ENCODE measurements at places on chromosomes 13 and 19.

GRCh38 chr13:87426742-87427141 is 244.4 kb upstream of the SLITRK5 start:
- no peak for DNase-seq

GRCh38 chr13:109454167-109454917 is 332.0 kb downstream of the IRS2 start:
- DNase-seq: no peak

DNA sequence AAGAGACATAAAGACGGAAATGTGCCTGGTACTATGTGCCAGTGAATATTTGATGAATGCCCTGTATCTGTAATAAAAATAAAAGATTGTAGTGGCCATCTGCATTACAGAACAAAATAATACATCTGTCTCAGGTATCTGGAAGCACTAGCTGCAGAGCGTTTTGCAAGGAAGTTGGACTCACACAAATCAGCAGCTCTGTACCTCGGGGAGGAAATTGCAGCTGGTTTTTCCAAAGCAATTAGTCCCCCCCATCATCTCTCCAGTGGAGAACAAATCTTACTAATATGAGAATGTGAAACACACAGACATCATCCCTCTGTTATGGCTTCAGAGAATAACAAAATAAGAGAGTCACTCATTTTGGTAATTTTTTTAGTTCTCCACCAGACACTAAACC is 245.3 kb downstream of the ITGBL1 start:
- DNase-seq: no peak

DNA sequence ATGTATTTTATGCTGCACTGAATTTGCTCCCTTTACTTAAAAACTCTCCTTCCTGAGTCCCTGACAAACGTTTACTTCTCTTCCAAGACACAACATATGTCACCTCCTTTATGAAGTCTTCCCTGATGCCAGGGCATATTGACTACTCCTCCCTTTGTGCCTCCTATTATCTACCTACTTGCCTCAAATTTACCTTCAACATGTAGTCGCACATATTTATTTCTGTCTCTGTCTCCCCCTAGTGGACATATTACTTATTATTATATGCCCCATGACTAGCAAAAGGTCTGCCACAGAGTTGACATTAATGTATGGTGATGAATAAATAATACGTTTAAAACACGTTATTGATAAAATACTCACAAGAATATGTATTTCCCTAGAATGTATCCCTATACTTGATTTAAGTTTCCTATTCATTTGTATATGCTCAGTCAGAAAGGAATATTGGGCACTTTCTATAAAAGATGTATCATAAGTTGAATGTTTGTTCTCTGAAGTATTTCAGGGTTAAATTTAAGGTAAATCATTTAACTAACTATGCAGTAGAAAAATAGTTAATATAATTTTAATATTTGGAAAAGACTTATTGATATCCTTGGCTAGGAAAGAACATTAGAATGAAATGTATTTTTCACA is 250.3 kb upstream of the ATXN8OS start:
- peak; percentile 26 for DNase-seq

DNA sequence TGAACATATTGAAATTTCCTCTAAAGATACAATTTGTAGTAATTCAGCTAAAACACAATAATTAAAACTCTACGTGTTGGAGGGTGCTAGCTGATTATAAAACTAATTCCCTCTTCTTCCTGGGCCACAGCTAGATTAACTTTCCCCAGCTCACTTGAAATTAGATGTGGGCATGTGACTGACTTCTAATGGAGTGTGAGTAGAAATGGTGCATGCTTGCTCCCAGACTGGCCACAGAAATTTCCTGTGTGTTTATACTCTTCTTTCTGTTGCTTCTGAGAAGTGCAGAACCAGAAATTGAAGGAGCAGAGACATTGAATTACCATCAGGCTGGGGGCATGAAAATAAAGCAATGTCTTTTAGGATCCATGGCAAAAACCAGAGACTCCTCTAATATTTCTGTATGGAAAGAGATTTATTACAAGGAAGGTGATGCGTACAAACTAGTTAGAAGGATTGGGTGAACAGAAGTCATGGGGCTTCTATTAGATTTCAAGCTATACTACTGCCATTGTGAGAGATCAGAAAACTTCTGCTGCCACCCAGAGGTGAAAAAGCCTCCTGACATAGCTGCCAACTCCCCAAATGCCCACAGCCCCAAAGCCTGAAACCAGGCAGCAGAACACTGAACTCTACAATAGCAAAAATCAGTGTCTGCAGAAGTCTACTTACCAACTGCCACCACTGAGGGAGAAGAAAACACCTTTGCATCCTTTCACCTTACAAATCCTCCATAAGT is 379.2 kb upstream of the MIR17HG start:
- DNase-seq: no peak

GRCh38 chr19:10105509-10106099 is 558 bp upstream of the PPAN start:
- no peak for DNase-seq

DNA sequence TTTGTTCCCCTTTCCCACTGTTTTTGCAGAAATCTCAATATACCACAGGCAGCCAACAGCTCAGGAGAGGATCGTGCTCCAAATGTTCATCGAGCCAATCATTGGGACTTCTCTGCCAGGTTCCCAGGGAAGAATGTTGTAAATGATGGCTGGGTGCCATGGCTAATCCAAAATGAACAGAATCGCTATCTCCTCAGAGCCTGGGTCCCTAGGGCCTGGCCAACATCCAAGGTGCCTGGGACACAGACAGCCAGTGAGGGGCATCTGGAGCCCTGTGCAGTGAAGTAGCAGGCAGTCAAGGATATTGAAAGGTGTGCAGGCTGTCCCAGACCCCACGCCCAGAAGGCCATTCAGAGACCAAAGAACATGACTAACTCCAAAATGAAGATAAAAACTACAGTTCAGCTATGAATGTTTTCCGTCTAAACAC is 37.8 kb downstream of the BRD4 start:
- DNase-seq: peak; percentile 39

GRCh38 chr13:21330126-21330861 is 128.8 kb downstream of the ZDHHC20 start:
- DNase-seq: no peak

DNA sequence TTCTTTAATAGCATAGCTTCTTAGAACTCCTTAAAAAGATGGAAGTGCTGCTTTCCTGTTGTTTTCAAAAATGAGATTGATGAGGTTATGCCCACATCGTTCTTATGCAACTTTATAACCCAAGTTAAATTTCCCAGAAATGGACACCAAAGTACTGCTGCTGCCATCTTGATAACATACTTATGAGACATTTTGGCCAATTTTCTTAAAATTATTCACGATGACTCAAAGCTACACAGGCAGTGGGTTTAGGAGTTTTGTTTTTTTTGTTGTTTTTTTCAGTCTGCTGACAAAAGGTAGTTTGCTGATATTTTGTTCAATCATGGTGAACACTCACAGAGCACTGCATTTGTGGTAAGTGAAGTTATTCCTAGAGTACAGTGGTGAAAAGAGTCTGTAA is 54.9 kb upstream of the RFC3 start:
- DNase-seq: no peak

GRCh38 chr19:6108721-6109633 is 1.3 kb downstream of the RFX2 start:
- DNase-seq: no peak

DNA sequence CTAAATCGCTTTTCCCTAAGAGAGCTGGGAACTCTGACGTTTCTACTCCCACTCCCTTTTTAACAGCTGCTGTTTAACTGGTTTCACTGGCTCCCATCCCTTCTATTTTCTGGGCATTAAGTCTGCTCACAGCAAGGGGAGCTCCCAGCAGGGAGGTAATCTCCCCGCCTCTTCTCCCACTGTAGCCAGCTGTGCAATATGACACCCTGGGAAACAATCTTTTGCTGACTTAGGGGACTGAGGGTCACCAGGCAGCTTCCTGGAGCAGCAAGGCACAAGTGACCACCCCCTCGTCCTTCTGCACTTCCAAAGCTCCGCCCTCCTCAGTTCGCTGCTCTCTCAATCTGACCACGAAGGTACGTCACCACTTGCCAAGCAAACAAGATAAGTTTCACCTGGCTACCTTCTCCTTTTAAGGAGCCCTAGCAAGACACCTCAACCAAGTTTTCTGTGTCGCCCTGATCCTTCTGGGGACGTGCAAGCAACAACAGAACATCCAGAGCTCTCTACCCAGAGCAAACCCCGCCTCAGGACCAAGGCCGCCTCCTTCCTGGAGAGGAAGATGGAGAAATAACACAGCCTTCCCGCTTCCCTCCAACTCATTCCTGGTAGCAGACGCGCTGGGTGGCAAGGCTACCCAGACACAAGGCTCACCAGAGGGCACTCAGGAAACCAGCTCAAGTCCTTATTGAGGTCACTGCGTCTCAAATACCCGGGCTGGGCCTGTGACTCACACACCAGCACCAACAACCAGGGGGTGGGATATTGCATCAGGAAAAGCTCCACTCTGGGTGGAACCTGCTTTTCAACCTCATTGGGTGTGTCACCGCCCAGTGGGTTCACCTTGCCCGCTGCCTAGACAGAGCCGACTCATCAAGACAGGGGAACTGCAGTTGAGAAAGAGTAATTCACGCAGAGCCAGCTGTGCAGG is 92.4 kb downstream of the STK24 start:
- DNase-seq: peak; percentile 43

DNA sequence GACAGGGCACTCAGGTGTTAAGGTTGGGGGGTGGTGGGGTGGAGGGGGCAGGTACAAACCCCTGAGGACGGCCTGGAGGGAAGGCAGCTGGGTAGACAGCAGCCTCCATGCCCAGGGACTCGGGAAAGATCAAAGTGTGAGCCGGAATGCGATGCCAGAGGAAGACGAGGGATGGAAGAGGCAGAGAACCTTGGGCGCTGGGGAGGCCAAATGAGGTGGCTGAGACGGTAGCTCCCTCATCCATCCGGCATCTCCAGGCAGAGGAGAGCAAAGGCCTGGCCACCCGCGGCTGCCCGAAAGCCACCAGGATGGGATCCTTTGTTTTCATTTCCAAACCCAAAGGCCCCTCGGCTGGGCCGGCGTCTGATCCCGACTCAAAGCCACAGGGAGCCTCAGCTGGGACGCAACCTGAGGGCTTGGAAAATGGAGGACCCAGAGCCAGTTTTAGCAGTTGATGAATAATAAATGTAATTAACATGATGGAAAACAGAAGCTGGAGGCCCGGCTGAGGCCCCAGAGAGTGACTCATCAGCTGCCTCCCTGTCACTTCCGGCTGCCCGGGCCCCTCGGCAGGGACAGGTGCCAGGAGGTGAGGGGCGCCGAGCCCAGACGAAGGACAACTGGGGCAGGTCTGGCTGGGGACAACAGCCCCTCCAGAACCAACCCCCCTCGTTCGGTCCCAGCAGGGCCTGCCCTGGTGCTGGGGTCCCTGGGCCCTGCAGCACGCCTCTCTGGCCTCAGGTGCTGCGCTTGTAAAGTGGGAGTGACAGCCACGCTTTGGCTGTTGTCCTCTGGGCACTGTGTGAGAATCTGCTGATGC is 61.6 kb downstream of the CEBPG start:
- DNase-seq: no peak

DNA sequence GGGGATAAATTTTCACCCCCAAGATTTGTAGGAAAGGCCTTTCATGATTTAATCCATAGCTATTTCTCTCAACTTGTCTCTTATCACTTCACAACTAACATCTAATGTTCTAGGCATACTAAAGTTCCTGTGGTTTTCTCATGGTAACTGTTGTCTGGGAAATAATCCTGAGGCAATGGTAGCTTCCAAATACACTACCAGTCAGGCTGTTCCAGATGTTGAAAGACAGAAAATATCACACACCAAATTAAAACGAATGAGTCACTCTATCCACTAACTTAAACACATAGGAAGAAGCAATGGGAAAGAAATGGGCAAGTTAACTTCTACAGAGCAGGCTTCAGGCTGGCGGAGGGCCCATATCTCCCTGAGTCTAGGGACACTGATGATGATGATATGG is 77.7 kb upstream of the MYO16 start:
- DNase-seq: no peak

DNA sequence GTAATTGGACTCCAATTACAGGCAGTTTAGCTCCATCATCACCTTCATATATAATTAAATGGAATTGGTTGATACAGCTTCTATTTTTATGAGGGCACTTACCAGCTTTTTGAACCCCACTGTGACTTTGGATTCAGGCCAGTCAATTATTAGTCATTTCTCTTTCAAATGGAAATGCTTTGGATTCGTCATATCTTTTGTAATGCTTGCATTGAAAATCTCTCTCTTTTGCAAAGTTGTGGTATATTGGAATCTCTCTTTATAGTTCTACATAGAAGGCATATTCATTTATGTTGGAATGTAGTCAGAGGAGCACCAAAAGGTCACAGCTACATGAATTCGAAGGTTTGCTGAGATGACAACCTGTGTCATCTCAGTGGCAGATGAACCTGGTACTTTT is 1074.3 kb upstream of the SLC10A2 start:
- DNase-seq: no peak

DNA sequence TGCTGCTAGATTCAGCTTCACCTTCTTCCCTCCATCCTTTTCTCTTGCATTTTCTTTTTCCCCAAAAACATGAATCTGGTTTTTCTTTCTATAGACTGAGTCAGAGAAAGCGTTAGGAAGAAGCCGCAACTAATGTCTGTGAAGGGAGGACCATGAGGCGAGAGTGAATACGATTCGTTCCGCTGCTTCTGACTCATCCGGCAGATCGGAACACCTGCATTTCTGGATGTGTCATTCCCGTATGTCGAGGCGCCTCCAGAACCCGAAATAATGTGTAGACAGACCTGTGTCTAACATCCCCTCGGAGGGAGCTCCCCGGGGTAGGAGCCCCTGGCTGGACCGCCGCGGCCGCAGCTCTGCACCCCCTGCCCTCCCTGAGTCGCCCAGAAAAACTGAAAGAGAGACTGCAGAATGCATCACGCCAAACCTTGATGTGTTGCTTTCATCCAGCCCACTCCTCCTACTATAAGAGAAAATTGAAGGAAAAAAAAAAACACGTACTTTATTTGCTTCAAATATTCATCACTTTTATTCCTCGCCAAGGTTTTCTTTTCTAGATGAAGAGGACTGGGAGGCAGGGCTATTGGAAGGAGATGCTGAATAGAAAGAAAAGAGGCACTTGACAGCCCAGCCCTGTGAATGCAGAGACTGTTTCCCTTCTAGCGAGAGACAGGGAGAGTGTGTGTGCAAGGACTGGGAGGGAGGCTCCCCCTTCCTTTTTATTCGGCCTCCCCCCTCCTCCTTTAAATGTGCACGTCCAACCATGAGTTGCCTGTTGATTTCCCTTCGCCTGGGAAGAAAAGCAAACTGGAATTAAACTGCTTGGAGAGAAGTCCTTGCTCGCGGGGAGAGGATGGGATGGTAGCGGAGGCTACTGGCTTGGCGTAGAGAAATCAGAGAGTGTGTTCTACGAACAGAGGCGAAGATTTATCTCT is 616 bp upstream of the PCDH17 start:
- DNase-seq: no peak

GRCh38 chr19:35031072-35031881 is 1.0 kb downstream of the SCN1B start:
- no peak for DNase-seq

DNA sequence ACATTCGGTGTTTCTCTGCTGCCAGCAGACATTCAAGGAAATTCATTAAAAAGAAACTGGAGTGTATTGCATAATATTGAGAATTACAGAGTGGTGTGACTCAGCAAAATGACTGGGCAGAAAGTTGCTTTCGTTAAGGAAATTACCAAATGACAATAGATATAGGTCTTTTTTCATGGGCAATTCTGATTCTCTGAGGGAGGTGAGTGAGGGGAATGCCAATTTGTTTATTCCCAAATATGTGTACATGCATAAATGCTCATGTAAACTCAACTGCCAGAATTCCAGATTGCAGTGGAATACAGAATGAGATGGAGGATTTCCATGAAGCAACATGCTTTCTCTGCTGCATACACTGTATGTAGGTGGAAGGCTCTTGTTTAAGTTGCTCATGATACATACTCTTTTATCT is 1730.1 kb downstream of the SLITRK5 start:
- DNase-seq: no peak

Measured in NCI-H1694 (cell line).